ENCODE measurements at places on chromosomes 6 and 20.

GRCh38 chr6:145116591-145117178 lies 618.6 kb downstream of the EPM2A start:
- no peak for DNase-seq

GRCh38 chr6:164013480-164014208 lies 599.1 kb downstream of the QKI start:
- no peak for DNase-seq

DNA sequence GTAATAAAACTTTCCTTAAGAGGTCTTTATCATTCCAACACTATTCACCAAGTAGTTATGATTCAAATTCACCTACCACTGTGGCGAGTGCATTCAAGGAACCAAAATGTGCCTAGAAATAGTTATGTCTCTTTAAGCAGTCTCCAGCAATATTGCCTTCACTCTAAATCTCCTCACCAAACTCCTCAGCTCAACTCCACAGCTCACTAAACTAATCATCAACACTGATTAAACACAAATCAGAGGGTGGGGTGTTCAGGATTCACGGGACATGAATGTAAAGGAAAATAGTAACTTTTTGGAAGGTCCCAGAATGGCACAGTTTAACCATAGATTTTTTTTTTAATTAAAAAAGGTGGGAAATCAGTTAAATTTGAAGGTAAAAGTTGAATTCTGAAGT lies 70.5 kb upstream of the THEMIS start:
- no peak for DNase-seq

DNA sequence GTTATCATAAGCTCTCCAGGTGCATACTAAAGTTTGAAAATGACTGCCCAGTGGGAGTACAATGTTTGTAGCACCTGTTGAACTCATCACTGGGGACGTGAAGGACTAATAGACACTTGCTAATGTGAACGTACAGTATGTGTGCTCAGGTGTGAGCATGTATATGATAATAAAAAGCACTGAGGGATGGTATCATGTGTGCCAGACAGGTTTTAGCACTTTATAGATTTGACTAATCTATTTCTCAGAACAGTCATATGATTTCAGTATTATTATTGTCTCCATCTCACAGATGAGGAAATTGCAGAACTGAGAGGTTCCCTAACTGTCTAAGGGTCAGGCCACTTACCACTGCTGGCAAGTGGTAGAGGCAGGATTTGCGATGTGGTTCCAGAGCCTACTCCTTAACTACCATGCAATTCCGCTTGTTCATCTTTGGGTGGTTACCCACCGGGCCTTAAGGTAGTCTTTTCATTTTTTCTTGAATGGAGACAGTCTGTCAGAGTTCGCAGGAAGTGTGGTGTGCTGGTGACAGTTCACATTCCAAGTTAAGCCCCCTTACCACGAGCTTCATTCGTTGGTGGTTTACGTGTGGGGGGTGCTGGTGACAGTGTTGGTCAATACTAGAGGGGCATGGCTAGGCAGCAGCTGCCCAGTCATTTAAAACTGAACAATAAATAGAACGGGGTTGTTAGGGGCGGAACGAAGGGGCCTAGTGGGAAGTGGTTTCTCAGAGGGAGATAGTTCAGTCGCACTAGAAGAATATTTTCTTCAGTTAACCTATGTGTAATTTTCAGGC lies 46.8 kb downstream of the RREB1 start:
- DNase-seq = no peak

DNA sequence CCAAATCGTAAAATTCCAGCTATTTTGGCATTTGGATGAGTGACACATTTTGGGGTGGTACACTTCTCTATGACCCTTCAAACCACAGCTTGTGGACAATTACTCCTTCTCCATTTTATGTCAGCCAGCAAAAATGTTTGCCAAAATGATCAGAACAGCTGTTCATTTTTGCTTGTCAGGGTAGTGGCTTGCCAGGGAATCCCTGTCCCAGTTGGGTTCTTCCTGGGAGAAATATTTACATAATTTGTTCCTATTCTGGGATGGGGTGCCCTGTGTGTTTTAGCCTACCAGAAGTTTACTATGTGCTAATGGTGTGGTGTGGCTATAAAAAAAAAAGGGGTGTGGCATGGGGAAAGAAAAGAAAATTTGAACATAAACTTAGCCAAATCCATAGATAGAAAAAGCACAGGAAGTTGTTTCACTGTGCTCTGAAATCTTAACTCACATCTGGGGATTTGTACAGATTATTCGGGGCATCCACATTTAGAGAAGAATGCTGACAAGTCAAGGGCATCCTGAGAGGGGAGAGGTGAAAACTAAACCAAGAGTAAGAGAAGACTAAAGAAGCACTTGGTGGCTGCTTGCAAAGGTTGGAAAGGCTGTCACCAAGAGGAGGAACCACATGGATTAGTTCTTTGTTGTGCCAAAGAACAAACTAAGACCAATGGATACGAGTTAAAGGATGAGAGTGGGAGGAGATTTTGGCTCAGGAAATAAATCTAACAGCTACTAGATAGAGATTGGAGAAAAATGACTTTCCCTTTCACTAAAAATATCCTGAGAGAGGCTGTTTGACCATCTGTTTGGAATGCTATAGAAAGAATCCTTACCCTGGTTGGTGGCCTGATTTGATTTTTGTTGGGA lies 55.2 kb upstream of the RBM24 start:
- DNase-seq = no peak

GRCh38 chr20:44772636-44773035 lies 27.0 kb downstream of the KCNK15 start:
- DNase-seq = no peak

DNA sequence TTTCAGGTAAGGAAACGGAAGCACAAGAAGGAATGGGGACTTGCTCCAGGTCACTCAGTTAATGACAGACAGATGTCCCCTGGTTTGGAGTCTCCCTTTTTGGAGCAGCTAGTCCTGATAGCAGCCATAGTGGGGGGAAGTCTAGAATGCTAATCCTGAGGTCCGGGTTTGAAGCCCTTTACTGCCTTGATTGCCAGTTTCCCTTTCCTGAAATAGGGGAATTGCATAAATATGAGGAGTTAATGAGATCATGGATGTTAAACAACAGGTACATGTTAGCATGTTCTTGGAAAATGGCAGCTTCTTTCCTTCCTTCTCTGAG lies 341 bp upstream of the TTPAL start:
- DNase-seq = no peak

GRCh38 chr6:45607798-45608197 lies 230.1 kb upstream of the SUPT3H start:
- no peak for DNase-seq

DNA sequence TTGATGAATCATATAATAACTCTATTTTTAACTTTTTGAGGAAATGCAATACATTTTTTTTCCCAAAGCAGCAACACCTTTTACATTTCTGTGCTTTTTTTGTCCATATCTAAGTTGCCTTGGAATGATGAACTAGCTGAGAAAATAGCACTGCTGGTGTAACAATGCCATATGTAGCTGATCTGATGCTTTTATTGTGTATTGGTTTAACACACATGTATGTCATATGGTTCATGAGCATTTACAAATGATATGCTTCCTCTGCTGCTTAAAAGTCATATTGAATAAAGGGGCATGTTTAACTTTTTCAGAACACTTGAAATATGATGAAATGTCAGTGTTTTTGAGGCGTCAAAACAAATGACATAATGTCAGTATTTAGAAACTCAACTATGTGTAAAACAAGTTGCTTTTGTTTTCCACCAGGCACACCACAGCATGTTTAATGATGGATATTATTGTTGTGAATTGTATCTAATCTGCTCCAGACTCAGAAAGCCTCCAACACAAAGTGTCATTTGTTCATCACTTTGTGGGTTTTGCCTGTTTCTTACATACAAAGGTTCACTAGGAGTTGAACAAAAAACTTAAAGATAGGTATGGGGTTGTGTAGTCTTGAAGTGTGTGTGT lies 775.8 kb upstream of the FLRT3 start:
- DNase-seq = no peak

DNA sequence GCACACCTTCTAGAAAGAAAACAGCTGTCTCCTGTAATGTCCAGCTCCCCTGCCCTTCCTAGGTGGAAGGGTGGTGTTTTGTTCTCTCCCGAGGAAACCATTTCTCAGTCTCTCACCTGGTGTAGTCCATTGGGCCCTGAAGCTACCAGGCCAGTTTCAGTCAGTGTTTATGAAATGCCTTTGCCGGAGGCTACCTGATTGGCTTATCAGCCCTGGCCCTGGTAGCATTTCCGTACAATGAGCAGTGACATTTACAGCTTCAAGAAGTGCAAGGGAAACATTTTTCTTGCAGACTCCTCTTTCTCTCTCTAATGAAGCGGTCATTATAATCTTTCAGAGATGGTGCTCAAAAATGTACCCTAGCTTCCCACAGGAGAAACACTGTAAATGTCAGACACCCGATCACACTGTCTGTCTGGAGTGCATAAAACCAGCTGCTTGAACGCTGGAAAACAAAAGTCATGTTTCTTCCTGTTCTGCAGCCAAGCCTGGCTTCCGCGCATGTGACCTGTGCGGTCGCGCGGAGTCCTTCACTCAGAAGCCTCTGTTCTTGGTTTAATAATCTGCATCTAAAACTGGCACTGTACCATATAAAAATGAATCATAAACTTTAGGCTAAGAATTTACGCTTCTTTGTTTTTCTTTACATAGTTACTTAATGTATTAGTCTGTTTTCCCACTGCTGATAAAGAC lies 28.4 kb upstream of the SAYSD1 start:
- DNase-seq = no peak

GRCh38 chr6:109714166-109714565 lies 23.1 kb downstream of the FIG4 start:
- no peak for DNase-seq

GRCh38 chr20:6381887-6382286 lies 259.1 kb upstream of the FERMT1 start:
- peak; percentile 6 for DNase-seq

DNA sequence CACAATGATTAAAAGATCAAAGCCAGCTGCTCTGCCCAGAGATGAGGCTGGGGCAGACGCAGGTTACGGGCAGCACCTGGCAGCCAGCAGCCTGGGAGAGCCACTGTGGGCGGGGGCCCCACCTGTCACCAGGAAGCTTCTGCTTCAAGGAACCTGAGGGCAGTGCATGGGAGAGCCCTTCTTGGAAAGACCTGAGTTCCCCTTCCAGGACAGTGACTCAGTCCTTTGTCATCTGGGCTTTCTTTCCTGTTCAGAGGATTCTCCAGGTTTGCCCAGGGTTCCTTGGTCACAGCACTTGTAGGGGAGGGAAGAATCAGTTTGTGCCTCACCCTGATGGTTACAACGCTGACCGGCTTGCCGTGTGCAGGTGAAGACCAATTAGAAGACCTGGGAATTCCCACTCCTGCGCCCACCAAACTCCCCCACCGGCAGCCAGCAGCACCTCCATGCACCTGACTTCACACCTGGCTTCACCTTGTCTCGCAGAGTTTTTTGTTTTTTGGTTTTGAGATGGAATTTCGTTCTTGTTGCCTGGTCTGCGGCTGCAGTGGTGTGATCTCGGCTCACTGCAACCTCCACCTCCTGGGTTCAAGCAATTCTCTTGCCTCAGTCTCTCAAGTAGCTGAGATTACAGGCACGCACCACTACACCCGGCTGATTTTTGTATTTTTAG lies 2.0 kb downstream of the ZBP1 start:
- peak; percentile 38 for DNase-seq

DNA sequence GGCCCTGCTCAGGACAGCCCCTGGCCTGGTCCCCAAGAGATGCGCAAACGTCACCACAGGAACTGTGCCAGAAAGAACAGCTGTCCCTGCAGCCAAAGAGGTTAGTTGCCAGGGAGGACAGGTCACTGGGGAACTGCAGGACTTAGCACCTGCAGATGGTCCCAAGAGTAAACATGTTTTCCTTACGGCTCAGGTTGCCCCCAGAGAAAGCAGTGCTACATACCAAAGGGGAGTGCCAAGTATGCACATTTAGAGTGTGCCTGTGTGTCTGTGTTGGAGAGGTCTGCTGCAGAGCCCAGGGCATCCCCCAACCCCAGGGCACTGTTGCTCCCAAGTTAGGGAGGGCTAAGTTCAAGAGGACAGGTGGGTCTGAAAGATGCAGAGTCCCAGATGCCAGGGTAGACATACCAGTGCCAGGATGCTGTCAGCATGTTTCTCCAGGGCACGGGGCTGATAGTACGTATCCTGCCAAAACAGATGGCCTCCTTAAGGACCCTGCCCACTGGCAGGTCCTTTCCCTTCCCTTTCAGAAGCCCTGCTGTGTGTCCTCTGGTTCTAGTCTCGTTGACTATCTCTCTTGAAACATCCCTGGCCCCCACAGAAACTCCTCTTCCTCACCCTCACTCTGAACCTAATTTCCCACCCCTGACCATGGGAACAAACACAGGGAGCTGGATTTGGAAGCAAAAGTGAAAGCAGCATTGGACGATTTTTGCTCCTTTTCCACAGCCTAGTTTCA lies 1.3 kb downstream of the ABHD16A start:
- no peak for DNase-seq

- no peak for DNase-seq
Observed at GRCh38 chr6:102051001-102051400, 657.5 kb downstream of the GRIK2 start.

DNA sequence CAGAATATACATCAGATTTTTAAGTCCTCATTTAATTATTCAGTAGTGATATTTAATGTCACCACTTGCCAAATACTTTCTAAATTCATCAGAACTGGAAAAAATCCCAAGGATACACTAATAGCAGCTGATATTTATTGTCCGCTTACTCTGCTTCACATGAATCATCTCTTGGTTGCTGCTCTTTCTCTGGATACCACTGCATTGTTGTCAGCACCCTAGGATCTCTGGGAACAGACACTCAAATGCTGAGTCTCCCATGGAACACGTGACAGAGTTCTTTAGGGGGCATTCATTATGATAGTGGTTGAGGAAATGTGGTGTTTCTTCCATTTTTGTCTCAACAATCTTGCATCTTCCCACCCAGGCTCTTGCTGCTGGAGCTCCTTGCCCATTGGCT lies 318.0 kb downstream of the RFPL4B start:
- DNase-seq = no peak

DNA sequence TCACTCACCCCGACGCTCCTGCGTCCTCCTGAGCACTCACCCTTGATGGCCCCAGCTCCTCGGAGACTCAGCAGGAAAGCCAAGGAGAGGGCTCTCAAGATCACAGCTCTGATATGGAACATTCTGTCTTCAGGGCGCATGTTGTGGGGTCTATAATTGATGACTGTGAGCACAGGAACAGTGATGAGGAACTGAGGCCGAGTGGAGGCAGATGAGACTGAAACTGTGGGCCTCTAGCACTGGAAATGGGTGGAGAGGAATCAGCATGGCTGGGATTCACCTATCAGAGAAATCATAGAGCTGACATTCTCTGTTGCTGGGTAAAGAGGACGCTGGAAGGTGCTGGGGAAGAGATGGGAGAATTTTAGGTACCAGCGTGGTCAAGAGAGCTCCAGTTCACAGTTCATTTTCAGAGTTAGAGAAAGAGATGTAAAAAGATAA lies at the start of gene HLA-DPA1:
TSS of gene HLA-DPA1 (minus strand) at position 219 of the 441 bp plus-strand sequence.
- no peak for DNase-seq

GRCh38 chr20:3277686-3278465 lies 38.9 kb upstream of the SLC4A11 start:
- DNase-seq = no peak

GRCh38 chr20:19129306-19129705 lies 83.1 kb upstream of the SLC24A3 start:
- no peak for DNase-seq

DNA sequence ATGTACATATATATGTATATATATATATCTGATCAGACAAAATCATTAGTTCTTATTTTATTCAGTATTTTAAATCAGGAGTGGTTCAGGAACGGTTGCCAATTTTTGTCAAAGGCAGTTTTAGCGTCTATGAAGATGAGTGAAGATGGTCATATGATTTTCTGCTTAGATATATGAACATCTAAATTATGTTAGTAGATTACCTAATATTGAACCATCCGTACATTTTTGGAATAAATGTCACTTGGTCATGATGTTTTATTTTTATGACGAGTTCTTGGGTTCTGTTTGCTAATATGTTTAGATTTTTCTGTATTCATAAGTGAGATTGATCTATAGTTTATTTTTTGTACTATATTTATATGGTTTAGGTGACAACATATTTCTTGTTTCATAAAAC lies 3.3 kb downstream of the TMEM244 start:
- no peak for DNase-seq
